ENCODE measurements at places on chromosomes 6 and 20.

GRCh38 chr6:63476302-63476701 lies 96.0 kb upstream of the LOC128125822 start:
- DNase-seq = no peak

DNA sequence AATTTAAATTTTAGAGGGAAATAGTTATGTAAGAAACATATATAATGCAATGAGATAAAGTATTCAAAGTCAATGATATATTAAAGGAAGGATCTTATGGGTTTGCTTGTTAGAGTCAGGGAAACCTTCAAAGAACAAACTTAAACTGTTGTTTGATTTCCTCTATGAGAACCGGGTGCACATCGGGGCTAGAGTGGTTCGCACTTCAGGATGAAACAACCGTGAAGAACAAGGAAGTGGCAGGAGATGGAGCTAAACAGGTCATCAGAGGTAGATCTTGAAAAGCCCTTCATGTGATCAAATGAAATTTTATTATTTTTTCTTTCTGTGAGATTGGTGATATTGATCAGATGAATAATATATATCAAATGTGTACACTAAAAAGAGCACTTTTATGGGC lies 951.9 kb upstream of the FLRT3 start:
- no peak for DNase-seq

- DNase-seq = no peak
Observed at GRCh38 chr6:12083763-12084162, 71.7 kb downstream of the HIVEP1 start.

DNA sequence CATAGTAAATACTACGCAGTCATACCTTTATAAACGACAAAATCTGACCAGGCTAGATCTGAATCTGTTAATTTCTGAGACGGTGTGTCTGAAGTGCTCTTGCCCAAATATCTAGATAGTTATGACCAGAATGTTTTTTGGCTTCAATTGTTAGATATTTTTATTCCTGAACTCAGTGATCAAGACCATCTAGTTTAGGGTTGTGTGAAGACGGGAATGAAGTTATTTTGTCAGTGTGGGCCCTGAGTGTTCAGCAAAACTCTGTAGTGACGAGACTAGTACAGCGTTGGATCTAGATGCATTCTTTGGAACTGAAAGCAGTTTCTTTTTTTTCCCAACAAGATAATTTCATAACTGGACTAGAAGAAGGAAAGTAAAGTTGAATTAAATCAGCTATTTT lies 3.1 kb downstream of the STXBP5 start:
- no peak for DNase-seq

DNA sequence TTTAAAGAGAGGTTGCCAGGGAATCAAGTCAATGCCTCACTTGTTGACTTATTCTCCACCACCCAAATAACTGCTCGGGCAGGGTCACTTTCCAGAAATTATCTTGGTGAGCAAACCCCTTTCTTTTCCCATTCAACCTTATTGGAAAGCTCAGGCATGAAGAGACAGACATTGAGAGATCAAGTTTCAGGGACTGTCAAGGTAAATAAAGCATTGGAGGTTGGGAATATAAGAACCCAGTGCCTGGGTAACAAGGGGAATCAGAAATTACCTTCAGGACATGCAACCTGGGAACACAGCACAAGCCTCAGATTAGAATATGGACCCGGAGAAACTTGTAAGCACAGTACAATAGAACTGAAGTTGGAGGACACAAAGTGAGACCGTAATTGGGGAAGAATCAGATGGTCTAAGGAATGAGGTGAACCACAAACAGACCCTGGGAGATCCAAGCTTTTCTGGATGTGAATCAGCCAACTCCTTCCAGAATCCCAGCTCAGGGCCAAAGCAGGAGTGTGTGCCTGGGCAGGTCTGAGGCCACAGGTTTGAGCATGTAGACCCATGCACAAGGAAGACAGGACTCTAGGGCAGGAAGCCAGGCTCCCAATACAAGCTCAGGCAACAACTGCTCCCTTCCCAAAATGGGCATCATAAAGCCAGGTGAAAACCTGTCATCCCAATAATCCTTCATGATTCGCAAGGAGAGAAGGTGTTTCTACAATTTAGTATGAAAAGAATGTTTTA lies 512.8 kb downstream of the MAFB start:
- DNase-seq = no peak

Data from CD4-positive, alpha-beta T cell treated with Interleukin-21 for 1 hour (primary cell).